ENCODE measurements at places on chromosomes 6 and 20.

DNA sequence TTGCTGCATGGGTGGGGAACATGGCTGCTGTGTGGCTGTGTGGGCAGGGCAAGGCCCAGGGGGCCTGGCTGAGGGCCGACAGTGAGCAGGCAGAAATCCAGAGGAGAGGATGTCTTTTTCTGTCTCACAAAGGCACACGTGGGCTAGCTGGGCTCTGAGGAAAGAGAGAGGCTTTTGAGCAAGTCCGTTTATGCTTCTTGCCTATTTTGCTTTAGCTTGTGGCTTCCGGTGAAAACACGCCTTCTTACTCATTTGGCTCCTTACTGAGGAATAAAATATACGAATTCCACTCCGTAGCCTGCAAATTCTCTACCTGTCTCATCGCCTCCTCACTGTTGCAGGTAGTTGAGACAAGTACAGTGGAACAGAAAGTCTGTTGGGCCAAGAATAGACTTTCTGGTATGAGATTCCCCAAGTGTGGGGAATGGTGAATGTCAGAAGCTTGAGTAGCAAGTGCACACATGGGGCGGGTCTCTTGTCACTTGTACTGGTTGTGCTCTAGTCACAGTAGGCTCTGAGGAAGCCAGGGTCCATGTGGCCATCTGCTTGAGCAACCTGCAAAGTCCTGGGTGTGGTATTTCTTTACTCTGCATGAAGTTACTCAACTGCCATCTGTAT, 28.4 kb downstream of the WRNIP1 start:
- DNase-seq, result peak; percentile 86

- no peak for DNase-seq
Observed at GRCh38 chr20:60048634-60049521, 90.7 kb downstream of the CDH26 start.

- DNase-seq, result no peak
Observed at GRCh38 chr6:114055763-114056162, 84.8 kb upstream of the HDAC2 start.

- peak; percentile 29 for DNase-seq
Observed at GRCh38 chr6:156557251-156557910, 219.8 kb upstream of the ARID1B start.

GRCh38 chr6:135703007-135703406, 148.5 kb upstream of the PDE7B start:
- no peak for DNase-seq

GRCh38 chr6:126616866-126617265, 277.0 kb downstream of the CENPW start:
- no peak for DNase-seq

DNA sequence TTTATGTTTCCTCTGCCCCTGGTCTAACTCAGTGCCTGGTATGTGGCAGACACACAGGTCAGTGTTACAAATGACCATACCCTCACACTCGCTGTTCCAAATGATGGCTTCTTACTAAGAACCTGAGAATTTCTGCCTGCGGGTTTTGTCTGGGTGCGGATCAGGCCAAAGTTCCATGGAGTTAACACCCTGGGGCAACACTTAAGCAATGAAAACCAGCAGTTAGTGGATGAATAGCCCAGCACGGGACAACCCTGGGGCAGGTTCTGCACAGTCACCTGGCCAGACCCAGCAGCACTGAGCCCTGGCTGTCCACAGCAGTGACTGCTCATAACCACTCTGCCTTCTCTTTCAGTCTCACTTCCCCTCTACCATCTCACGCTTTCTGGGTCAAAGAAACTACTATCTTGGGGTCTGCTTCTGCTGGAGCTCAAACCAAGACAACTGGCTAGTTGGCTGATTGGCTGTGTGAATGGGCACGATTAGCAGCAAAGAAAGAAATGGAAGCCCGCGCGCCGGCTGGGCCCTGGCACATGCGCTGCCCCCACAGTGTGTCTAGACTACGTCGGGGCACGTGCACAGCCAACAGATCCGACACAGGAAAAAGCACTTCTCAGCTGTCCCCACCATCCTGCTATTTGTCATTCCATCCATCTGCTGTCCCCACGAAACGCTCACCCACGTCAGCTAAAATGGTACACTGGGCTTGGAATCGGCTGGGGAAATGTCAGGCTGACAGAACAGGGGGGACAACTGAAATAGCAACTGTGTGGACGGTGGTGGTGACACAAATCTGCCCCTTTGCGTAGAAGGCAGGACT, 36.6 kb downstream of the MGME1 start:
- DNase-seq, result no peak

DNA sequence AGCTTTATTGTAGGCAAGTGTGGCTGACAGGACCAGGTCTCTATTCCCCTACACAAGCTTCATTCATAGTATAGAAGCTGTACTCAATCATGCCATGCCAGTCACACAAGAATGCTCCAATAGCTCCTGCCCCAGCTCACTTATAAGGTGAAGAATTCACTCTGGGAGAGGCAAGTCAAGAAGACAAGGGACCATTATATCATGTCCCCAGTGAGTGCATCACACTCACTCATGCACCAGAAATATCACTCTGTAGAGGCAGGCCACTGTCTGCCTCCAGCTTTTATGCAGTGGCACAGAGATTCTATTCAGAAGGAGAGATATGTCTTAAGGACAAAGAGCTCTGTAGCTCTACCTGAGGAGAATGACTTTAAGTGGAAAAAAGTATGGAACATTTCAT, 263.2 kb downstream of the GJA1 start:
- DNase-seq, result no peak

GRCh38 chr20:17790296-17790695, 90.5 kb downstream of the BANF2 start:
- no peak for DNase-seq

DNA sequence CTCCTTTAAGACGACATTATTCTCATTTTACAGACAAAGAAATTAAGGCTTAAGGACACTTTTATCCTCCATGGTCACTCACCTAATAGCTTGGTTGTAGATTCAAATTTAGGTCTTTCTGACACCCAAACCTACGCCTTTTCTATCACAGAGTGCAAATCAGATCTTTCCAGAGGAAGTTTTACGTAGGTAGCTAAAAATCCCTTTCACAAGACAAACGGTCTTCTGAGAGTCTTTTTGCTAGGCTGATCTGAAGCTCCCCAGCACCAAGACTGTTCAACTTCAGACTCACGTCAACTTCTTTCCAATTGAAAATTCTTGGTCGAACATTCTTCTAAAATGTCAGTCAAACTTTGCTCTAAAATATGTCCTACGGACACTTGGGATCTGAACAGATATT, 46.5 kb downstream of the BLOC1S5 start:
- DNase-seq, result no peak

- no peak for DNase-seq
Observed at GRCh38 chr6:53376661-53377226, 28.0 kb upstream of the ELOVL5 start.

DNA sequence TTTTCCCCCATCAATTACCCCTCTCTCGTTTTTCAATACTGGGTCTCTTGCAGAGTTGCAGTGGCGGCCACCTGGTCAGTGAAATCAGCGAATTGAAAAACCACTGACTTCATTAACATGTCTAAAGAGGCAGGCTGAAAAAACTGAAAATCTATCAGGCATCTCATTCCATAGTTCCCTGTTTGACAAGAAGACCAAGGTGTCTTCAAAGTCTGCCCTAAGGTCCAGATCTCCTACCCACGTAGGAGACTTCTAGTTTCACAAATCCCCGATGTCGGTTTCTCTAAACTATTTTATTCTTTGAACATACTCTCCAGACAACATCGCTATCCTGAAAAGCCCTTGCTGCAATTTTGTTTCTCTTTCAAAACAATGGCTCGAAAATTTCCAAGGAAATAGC, 796 bp upstream of the TUBB start:
- no peak for DNase-seq

- no peak for DNase-seq
Observed at GRCh38 chr20:9755301-9755700, 83.6 kb downstream of the PAK5 start.

DNA sequence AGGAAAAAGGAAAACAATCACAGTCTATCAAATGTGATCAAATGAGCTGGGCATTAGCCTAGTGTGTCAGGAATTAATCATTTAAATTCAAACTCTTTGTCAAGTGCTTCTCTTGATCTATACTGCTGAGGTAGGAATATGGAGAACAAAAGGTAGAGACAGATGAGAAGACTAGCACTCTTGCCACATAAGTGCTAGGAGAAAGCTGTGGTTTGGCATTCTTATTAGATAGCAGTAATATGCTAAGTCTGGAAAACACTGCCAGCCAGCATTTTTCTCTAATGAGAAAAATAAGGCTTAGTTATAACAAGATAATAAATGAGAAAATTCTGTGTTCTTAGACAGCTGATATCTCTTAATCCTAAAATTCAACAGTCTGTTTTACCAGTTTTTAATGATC, 38.9 kb downstream of the ORC3 start:
- DNase-seq, result no peak

- no peak for DNase-seq
Observed at GRCh38 chr20:63930971-63931553, 25.2 kb downstream of the UCKL1 start.

DNA sequence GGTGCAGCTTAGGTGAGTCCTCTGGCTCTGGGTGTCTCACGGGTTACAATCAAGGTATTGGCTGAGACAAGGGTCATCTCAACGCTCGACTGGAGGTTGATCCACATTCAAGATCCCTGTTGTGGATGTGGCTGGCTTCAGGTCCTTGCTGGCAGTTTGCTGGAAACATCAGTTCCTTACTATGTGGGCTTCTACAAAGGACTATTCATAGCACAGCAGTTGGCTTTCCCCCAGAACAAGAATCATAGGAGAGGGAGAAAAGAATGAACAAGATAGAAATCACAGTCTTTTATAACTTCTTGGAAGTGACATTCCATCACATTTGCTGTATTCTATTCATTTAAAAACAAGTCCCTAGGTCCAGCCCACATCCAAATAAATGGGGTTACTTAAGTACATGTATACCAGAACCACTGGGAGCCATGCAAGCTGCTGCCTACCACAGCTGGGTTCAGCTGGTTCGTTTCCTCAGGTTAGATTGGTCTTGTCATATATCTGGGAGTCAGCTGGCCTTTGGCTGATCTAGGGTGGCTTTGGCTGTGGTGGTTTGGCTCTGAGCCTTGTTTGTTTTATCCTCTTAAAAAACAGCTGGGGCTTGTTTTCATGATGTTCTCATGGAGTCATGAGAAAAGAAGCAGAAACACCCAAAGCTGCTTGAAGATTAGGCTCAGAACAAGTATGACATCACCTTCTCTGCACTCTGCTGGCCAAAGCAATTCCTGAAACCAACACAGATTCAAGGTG, 433.2 kb upstream of the SPTLC3 start:
- no peak for DNase-seq

- DNase-seq, result no peak
Observed at GRCh38 chr6:87498048-87498447, 25.3 kb downstream of the SLC35A1 start.

DNA sequence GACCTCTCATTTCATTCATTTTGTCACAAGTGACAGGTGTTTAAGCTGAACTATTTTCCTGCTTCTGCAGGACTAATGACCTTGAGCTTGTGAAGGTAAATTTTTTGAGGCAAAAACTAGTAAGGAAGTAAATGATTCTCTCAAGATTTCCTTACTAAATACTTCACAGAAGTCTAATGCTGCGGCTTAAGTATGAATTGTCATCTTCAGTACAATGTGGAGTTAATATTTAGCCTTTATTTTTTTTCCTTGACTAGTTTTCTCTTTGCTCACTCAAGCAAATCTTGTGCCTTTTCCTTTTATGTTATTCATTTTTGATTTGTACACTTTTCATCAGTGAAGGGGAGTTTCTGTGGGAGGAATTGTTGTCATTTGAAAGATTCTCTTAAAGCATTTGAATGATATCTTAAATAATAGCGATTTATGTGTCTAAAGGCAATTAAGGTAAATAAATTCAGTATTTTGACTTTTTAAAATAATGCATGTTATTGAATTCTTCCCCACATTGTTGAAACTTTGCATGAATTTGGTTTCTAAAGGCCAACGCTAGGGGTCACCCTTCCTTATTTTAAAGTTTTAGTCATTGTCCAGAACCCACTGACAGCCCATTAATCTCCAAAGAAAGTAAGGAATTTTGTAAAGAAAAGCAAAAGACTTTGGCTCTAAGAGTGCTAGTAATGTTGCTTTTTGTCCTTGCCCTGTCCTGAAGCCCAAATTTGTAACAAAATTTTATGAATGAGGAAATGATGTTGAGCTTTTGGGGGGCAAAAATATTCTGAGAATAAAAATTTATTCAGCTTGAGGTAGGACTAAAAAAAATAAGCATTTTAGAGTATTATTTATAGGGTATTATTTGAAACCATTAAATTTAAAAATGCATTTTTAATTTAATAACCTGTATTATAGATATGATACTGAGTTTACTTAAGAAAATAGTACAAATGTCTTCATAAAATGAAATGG, 157.4 kb upstream of the LAMA2 start:
- peak; percentile 36 for DNase-seq

DNA sequence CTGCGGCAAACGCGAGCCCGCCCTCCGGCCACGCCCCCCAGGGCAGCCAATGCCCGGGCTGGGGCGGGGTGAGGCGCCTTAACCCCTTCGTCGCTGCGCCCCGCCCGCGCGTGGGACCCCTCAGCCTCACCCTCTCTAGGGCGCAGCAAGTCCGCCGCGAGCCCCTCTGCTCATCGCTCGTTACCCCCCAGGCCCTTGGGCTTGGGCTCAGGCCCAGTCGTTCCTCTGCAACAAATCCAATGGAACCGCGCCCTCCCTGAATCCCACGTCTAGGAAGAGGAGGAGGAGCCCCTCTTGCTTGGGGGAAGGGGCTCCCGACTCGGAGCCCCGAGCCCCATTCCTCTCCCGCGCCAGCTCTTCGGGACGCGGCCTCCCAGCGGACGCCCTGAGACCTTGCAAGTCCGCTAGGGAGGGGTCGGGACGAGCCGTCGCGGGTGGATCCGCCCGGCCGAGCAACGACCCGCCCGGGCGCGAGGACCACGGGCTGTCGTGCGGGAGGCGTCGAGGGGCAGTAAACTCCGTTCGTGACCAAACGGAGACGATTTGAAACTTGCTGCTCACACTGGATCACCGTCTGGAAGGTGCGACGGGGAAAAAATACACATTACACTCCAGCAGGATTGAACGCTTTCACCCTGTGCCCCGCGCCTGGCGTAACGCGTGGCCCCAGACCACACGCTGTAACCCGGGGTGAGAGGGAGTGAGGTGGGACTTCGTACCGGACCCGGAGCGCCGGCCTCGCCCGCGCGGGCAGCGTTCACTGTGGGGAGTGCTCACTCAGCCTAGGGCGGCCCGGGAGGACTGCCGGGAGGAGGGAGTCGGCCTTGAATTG, 477 bp upstream of the LZTS3 start:
- peak; percentile 64 for DNase-seq

DNA sequence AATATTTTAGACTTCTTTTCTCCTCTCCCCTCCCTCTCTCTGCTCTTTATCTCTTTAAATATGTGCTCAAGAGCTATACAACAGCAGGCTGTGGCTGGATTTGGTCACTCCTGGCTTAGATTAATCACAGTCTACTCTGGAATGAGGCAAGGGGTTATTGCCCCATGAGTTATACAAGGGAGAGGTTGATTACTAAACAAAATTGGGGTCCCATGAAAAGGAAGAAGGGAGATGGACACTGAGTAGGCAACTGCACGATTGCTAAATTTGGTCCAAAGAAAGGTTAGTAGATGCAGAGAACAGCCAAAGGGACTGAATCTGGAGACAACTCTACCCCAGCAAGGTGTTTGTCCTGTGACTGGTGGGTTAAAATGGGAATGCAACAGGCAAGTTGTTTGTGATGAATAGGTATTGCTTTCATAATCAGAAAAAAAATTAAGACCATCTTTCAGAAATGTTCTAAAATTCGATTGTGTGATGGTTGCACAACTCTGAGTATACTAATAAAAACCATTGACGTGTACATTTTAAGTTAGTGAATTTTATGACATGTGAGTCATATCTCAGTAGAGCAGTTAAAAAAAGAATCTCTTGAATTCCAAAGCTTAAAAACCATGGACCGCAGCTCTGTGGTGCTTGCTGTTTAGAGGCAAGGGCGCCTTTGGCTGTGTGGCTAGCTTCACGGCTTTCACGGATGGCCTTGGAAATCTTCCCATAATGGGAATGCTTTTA, 57.1 kb downstream of the KIZ start:
- DNase-seq, result no peak
